ENCODE measurements at places on chromosomes 12 and 14. TPM values are rescaled to one million over a fixed set of nuclear protein-coding genes. Genes with fewer than 3 reads are reported as not detected.
A peak's percentile ranks its signal among the peaks of the same experiment; 100 is the strongest.

The CD163L1 gene
- not detected for total RNA-seq

The DGKA gene
- 343 TPM for total RNA-seq

The SLC5A8 gene
- total RNA-seq: not detected

The SPIC gene
- total RNA-seq: not detected

The RD3L gene
- not detected for total RNA-seq

The YLPM1 gene
- total RNA-seq: 62.6 TPM

The KRT72 gene
- total RNA-seq: 2.3 TPM

The AQP6 gene
- total RNA-seq: not detected

DNA sequence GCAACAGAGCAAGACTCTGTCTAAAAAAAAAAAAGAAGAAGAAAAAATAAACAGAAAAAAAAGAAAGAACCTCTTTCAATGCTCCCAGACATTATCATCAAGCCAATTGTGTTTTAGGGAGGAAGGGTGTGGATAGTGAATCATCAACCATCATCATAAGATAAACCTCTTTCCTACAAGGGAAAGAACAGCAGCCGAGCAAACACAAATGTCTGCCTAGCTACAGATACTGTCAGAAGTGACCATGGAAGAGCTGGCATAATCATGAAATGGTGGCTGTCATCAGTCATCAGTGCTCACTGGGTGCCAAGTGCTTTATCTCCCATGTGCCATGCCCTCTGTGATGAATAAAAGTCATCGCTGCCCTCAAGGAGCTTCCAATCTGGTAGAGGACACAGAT is 46.6 kb downstream of the SLC17A8 start:
- DNase-seq: no peak

- DNase-seq: no peak
Observed at GRCh38 chr14:69351911-69352310, 46.2 kb downstream of the ERH start.

DNA sequence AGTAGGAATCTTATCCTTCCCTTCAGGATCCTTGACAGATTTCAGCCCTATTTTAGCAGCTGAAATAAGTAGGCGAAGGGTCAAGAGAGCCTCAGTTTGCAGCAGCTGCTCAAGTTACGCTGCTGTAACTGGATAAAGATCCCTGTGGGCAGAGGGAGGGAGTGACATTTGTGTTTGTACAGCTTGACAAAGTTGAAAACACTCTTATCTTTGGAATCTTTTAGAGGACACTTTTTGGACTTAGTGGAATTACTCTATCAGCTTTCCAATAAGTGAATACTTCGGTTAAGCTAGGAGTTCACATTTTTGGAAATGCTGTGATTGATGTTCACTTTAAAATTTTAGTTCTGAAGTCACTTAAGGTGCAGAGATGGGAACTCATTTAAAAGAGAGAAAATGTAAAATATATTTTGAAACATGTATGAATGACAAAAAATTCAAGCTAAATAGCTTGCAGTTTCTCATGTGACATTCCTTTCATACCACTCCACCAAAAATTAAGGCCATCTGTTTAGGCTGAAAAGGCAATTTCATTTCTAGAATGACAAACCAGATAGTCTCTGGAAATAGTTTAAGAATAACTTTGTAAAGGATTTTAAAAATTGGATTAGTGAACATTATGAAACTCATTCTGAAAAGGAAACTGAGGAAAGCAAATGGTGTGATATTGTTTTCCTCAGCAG is 55.2 kb downstream of the SLC38A4 start:
- no peak for DNase-seq

- no peak for DNase-seq
Observed at GRCh38 chr12:89098441-89099112, 253.7 kb downstream of the DUSP6 start.

DNA sequence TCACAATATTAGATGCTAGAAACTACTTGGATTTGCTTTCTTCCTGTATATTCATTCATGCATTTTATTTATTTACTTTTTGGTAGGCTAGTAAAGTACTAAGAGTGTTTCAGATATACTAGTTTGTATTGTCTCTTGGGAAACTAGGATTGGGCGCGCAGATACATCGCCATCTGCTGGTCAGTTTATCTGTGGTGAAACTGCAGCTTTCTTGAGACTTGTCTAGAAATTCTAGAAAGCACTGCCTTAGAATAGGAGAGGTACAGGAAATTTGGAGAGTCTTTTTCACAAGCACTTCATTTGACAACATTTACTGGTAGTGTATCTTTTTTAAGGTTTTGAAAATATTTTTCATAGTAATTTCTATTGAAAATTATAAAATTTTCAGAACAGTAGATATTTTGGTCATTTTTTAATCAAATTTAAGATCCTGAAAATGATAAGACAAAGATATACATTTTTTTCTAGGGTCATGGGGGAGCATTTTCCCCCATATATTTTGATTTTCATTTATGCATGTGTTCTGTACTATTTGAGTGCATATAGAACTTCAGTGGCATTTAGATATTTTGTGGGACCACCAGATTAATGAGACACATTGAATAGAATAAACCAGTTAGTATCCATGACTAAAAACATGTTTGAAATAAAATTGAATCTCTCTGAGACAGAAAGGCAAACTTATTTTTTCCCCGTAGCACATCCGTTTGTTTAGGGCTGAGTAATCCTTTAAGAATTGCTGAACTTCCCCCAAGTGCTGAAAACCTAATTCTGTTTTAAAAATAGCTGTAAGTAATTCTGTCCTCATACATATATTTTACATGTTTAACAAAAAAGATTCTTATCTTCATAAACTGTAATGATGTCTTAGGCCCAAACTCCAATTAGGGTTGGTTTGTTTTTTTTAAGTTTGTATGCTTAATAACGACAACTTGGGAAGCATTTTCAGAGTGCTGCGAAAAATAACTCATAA is 44.5 kb downstream of the SLC38A6 start:
- peak; percentile 43 for DNase-seq

- DNase-seq: no peak
Observed at GRCh38 chr14:52790011-52790755, 1.2 kb downstream of the GNPNAT1 start.
